Esophagus muscularis mucosa (tissue), 4 donors: ENCODE measurements at places on chromosomes 2 and 18. TPM values are rescaled to one million over a fixed set of nuclear protein-coding genes. Genes with fewer than 3 reads are reported as not detected.

DNA sequence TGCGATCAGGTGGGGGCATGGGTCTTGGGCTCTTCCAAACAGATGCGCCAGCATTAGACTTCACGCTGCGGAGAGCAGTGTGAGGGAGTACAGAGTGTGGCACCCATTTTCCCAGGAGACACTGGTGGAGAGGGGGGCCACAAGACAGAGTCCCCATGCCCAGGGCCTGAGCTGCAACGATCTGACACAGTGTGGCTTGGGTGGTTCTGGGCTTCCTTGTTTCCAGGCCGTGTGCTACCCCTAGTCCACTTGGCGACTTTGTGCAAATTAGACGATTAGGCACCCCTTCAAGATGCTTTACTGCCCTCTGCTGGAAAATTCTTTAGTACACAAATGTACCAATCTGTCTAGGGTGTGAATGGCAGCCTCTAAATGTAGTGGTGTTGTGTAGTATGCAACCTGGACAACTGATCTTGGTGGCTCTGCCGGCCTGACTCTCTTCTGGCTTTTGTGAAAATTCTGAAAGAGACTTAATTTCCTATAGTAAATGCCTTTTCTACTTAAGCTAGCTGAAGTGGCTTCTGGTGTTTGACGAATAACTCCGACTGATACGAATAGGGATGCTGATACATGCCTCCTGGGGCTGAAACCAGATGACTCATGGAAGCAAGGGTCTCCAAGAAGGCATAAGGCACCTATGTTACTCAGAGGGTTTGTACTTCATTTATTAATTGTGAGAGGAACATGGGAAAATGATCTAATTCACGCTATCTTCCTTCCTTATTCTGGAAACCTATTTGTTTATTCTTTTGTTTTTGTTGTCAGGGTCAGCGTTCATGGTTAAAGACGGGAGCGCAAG, 92.3 kb upstream of the SMAD2 start:
- DNase-seq, result no peak

GRCh38 chr18:10973567-10974203, 175.7 kb downstream of the PIEZO2 start:
- DNase-seq, result no peak

- peak; percentile 89 for DNase-seq
Measured at GRCh38 chr2:100110614-100111000, 31.8 kb downstream of the AFF3 start.

GRCh38 chr2:71069376-71069775, 928 bp downstream of the NAGK start:
- DNase-seq, result no peak

- peak; percentile 97 for DNase-seq
Measured at GRCh38 chr2:10042301-10043161, 819 bp upstream of the KLF11 start.

- DNase-seq, result no peak
Measured at GRCh38 chr2:224924631-224925030, 117.6 kb downstream of the DOCK10 start.

SYT4 gene
- total RNA-seq, result 1.2 TPM

DNA sequence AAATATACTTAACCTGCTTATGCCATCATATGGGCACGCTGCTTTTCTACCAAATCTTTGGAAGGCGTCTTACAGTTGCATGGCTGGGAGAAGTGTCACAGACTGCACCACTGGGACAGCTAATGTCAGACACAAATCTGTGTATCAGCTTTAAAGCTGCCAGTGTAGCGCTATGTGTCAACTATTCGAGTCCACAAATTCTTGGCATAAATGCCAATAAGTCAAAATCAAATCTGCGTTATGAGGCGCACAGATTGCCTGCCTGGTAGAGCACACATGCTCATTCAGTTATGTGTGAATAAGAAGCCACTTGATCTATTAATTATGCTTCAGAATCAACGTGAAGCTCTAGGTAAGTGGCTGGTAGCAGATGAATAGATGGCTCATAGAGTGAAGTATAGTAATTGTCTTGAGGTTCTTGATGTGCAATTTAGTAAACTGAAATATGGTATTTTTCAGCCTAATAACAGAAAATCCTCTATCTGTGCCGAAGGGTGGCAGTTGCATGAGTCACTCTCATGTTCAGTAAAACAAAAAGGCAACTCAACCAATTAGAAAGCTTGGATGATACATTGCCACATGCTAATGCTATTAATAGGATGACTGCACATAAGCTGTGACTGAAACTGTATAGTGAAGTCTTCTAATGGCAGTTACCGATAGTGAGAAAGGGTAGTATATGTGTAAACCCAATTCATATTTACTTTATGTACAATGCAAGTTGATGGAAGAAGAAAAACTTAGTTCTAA, 52.0 kb downstream of the DCC start:
- DNase-seq, result no peak

- DNase-seq, result no peak
Measured at GRCh38 chr2:3598197-3598910, 3.4 kb downstream of the COLEC11 start.

ABCB11 gene
- total RNA-seq, result not detected

DNA sequence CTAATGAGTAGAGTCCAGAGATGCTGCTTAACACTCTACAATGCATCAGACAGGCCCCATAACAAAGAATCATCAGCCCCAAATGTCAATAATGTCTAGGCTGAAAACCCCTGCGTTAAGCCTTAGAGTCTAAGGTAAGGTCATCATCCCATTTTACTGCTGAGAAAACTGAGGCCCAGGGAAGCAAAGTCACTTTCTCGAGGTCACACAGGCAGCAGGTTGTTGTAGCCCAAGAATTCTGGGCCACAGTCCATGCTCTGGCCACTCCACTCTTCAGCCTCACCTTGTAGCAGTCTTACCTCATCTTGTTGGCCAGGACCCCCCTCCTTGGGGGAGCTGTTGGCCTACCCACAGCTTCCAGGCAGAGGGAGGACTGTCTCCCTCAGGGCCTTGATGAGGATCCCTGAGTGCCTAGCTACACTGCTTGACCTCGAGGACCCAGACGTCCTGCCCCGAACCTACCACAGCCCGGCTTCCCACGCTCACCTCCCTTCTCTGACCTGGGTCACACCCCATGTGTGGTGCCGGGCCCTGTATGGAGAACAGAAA, 54.4 kb downstream of the SMAD7 start:
- DNase-seq, result no peak

APOB gene
- total RNA-seq, result 4.4 TPM

CYP27A1 gene
- total RNA-seq, result 22.4 TPM

- DNase-seq, result no peak
Measured at GRCh38 chr18:35415511-35416073, 38.5 kb upstream of the ZNF396 start.

DNA sequence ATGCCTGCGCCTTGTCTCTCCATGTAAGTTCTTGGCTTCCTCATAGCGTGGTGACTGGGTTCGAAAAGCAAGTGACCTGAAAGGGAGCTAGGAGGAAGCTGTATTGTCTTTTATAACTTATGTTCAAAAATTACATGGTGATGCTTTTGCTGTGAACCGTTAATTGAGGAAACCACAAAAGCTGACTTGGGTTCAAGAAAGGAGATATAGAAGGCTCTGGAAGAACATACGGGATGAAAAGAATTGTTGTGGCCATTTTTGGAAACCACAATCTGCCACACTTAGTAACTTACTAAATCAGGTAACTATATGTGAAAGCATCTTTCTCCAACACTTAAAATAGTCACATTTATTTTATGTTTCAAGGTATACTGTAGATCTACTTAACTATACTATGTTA, 177.0 kb upstream of the RBMS1 start:
- no peak for DNase-seq
